HCT116 (cell line): ENCODE measurements at places on chromosomes 2 and 18. TPM values are rescaled to one million over a fixed set of nuclear protein-coding genes. Genes with fewer than 3 reads are reported as not detected.

Gene GREB1L
- 12.2 TPM for total RNA-seq

Gene ANKRD30BL
- not detected for total RNA-seq

Gene CHST9
- total RNA-seq, result not detected

Gene CCDC178
- total RNA-seq, result not detected

Gene C2orf66
- not detected for total RNA-seq

Gene COLEC12
- not detected for total RNA-seq

Gene LCT
- total RNA-seq, result 0.12 TPM

Gene DNAJC5G
- total RNA-seq, result 2.5 TPM
